ENCODE measurements at places on chromosomes 3 and 15.

DNA sequence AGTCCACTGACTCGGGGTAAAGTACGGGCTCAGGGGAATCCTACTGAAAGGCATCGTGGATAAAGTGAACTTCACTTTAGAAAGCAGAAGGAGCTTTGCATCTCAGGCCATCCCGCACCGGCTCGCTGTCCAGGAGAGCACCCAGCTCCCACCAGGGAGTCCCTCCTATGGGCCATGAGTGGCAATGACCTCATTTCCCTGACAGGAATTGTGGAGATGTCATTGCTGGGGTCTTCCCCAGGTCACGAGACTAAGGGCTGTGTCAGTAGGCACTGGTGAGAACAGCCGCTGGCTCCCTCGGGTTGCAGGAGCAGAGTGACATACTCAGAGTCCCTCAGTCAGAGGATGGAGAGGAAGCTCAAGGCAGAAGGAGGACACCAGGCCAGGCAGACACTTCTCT lies 97.3 kb downstream of the XXYLT1 start:
- DNase-seq: no peak

GRCh38 chr15:58490086-58490887 lies 58.5 kb downstream of the LIPC start:
- no peak for DNase-seq

GRCh38 chr3:52046186-52046901 lies 10.0 kb downstream of the DUSP7 start:
- no peak for DNase-seq

GRCh38 chr15:42510258-42511006 lies 15.0 kb downstream of the SNAP23 start:
- DNase-seq: no peak

DNA sequence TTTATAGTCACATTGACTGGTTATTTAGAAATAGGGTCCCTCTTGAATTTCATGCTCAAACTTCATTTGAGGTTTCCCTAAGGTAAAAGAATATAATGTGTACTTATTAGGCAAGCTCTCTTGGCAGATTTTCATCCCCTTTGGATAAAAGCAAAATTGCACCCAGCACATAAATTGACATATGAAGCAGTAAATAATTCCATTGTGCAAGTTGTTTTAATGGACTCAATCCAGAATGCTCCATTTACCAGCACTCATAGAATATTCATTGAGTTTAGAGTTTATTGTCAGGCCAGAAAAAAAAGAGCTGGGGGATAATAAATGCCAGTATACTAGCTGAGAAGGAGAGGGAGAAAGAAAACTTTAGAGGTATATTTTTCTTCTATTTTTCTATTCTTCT lies 136.8 kb downstream of the TPRG1 start:
- no peak for DNase-seq

DNA sequence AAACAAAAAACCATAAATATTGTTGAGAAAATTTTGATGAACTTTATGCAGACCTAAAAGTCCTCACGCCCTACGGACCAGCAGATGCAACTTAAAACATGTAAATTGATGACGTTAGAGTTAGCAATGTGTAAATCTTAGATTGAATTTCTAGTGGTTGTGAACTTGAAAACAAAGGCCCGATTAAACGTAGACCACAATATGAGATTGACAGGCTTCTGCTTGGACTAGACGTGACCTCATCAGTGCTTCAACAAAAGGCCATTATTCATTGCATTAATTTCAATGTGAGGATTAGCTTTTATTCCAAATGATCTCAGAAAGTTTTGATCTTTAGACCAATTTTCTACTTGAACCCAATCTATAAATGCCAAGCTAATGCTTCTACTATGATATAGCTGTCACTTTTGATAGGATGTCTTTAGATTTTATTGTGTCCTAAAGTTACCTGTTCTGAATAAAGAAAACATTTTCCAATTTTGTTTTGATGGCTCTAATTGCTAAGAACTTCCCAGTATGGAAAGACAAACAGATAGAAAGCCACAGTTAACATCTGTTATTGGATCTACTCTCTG lies 55.4 kb upstream of the SPPL2A start:
- DNase-seq: no peak

- no peak for DNase-seq
Measured at GRCh38 chr3:52570076-52570475, 33.7 kb downstream of the UQCC5 start.

GRCh38 chr15:29736744-29737020 lies 85.6 kb downstream of the TJP1 start:
- DNase-seq: no peak

GRCh38 chr3:150371741-150372254 lies 36.3 kb upstream of the TSC22D2 start:
- no peak for DNase-seq

DNA sequence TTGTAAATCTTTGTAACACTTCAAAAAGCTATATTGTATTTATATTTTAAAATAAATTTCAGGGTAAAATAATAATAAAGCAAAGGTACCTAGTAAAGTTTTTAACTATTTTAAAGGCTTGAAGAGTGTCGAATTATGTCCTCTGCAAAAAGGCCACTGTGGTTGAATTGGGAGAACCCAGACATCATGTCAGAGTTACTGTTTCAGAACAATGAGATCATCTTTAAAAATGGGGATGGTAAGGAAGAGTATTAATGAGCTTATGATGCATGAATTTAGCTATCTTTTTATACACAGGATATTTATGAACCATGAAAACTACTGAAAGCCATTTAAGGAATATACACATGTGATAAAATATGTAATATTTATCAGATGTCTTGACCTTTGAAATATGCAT lies 26.3 kb downstream of the KCNMB3 start:
- DNase-seq: no peak

- no peak for DNase-seq
Measured at GRCh38 chr15:65887565-65887964, 18.3 kb downstream of the RAB11A start.

- no peak for DNase-seq
Measured at GRCh38 chr3:175432376-175433025, 573.4 kb downstream of the NAALADL2 start.
